ENCODE measurements at places on chromosomes 1 and 21. TPM values are rescaled to one million over a fixed set of nuclear protein-coding genes. Genes with fewer than 3 reads are reported as not detected.

The KRTAP12-2 gene
- not detected for total RNA-seq

The SYT14 gene
- not detected for total RNA-seq

The AGMAT gene
- total RNA-seq = 21.6 TPM

The ASTN1 gene
- not detected for total RNA-seq

- DNase-seq = no peak
Measured at GRCh38 chr1:205111354-205111753, 10.4 kb downstream of the RBBP5 start.

DNA sequence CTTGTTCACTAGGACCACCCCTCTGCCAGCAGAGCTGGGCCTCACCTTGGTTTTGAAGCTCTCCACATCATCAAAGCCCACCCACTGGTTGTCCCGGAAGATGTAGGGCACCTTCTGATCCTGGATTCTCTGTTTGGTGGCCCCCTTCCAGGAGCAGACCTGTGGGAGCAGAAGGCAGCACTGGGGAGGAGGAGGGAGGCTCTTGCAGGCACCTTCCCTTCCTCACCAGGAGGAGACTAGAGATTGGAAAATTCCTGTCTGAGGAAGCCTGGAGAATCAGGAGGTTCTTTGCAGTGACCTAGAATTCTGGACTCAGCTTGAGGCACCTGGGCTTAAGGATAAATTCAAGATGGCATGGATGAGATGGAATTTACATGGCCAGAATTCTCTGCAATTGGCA, 10.3 kb downstream of the CHIT1 start:
- no peak for DNase-seq

DNA sequence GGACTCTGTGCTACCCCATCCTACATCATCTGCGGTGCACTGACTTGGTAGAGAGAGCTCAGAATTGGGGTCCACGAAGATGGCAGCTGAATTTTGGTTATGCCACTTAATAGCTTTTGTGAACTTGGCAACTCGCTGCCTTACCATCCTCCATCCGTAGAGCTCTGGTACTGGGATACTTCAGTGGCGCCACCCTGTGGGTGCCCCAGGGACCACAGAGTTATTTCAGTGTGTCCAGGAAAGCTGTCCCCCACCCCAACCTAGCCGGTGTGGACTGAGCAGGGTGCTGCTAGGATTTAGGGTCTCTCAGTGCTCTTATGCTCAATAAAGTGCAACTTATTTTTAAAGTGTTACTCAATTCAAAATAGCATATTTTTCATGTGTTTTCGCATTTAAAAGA, 9.0 kb upstream of the USF1 start:
- DNase-seq = no peak

GRCh38 chr1:45512641-45513054, 9.0 kb downstream of the PRDX1 start:
- peak; percentile 83 for DNase-seq

- no peak for DNase-seq
Measured at GRCh38 chr1:155472491-155473083, 90.0 kb downstream of the ASH1L start.

GRCh38 chr1:218521414-218522169, 176.5 kb downstream of the TGFB2 start:
- peak; percentile 67 for DNase-seq

DNA sequence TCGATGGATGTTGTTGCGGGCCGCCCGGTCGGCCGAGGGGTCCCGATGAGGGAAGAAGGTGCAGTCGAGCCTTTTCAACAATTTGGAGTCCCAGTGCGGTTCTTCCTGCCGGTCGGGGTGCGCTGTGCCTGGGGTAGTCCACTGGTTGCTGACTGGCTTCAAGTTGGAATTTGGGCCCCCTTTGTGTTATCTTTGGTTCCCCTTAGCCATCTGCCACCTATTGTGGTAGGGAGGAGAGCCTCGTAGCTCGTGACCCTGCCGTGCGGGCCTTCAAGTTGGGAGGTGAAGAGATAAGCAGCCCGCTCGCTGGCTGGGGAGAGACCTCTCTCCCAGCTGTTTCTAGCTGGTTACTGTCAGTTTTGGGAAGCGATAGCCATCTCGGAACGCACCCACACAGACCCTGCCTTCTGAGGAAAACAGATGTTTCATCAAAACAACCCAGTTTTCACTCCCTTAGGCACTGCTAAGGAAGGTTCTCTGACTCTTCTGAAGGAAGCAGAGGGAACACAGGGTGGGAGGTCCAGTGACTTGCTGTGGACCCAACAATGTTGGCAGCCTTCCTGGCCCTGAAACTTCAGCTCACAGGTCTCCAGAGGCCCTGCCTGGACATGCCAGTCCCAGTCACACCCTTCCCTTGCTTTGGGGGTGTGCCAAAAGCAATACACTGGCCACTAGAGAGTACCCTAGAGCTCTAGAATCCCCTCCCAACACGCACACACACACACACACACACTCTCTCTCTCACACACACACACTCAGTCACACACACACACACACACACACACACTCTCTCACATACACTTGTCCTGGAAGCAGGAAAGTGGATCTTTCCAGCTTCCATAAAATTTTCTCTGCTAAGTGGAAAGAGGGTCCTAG, 1.0 kb downstream of the BTG2 start:
- peak; percentile 57 for DNase-seq

- no peak for DNase-seq
Measured at GRCh38 chr1:74728736-74729135, 4.1 kb downstream of the CRYZ start.

GRCh38 chr1:74531796-74532195, 19.4 kb upstream of the LRRC53 start:
- DNase-seq = no peak

All from activated CD8-positive, alpha-beta T cell treated with anti-CD3 and anti-CD28 coated beads for 36 hours (primary cell).